NCI-H187 treated with DMSO at 0.1 percent for 48 hours (cell line): ENCODE measurements at places on chromosomes 4 and X.

GRCh38 chr4:175988511-175988910 is 77.1 kb upstream of the WDR17 start:
- DNase-seq: no peak

DNA sequence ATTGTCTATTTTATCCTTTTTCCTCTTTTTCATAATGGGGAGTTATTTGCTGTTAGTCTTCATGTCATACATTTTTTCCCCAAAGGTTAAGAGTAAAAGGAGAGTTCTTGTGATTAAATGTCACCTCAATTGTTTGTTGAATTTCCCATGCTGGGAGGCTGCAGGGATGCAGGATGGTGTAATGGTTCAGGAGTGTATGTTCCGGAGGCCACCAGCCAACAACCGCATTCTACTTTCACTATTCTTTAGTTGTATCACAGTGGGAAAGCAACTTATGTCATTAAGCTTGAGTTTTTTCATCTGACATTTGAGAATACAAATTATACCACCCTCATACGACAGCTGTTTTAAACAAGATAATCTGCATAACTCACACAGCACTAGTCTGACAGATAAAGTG is 15.4 kb downstream of the AFP start:
- DNase-seq: no peak

- DNase-seq: no peak
Measured at GRCh38 chr4:101850698-101851097, 60.2 kb downstream of the BANK1 start.

- no peak for DNase-seq
Measured at GRCh38 chr4:5676763-5677162, 31.6 kb downstream of the EVC2 start.

GRCh38 chr4:74590476-74590875 is 145.5 kb downstream of the AREG start:
- DNase-seq: no peak

GRCh38 chr4:88489100-88489761 is 32.3 kb downstream of the HERC5 start:
- no peak for DNase-seq

- no peak for DNase-seq
Measured at GRCh38 chr4:25783126-25783525, 79.7 kb downstream of the SEL1L3 start.

DNA sequence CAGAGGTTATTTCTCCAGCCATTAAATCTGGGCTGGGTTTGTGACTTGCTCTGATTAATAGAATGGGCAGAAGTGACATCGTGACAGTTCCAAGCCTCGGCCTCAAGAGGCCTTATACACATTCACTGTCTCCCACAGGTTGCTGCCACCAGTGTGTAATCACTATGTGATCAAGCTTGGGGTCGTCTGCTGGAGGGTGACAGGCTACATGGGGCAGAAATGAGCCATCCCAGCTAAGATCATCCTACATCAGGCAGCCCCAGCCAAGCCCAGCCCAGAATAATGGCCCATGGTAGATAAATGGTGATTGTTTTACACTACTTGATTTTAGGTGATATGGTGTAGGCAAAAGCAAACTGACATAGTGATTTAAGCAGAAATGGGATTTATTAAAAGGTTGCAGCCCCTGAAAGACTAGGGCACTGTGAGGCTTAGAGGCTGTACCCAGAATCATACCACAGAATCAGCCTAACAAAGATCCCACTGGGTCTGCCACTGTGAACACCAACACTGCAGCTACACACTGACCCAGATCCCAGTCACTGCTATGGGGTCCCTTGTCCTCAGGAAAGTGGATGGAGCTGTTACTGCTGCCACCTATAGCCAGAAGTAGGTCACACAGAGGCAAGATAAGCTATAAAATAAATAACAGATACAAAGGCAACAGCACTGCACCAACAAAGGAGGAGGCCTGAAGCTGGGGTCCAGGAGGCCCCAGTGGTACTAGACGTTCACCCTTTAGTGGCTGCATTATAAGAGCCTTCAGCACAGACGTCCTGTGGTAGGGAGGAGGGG is 159.6 kb upstream of the RBPJ start:
- DNase-seq: no peak

DNA sequence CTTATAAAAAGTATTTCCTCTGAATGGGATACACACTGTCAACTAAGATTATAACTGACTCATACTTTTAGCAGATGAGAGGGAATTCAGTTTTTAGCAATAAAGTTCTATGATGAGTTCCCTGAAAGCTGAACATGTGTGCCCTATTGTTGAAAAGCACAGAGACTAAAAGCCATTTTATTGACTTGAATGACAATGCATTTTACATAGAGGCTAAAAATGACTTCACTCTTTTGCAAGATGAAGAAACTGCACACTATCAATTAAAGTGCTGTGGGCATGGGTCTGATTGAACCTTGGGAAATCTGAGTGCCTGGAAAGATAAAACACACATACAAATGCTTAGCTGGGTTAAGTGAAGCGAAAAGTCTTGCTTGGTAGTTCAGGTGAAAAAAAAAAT is 633.4 kb downstream of the PDHA2 start:
- no peak for DNase-seq

DNA sequence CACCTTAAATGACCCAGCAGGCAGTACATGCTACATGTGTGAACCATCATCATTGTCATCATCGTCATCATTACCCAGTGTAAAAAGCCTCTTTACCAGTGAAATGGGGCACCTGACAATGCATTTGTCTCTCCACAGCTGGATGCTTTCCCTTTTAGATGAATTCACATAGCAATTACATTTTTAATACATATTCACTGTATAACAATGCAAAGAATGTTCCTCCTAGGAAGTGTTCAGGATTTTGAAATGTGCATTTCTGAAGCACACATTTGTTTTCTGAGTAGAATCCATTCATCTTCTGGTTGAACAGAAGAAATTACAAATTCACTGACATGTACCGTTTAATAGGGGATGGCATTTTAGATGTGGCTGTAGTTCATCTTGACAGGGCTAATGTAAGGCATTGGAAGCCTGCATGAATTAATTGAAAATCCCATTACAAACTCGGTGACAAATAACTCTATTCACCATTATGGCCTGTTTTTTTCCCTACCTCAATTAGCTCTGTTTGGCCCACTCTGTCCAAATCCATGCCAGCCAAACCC is 111.1 kb downstream of the SH3RF1 start:
- no peak for DNase-seq

- no peak for DNase-seq
Measured at GRCh38 chrX:97399400-97399799, 515.7 kb downstream of the RPA4 start.

GRCh38 chr4:73583666-73584065 is 36.6 kb downstream of the RASSF6 start:
- no peak for DNase-seq

- no peak for DNase-seq
Measured at GRCh38 chr4:181863856-181864255, 379.3 kb upstream of the TENM3 start.

DNA sequence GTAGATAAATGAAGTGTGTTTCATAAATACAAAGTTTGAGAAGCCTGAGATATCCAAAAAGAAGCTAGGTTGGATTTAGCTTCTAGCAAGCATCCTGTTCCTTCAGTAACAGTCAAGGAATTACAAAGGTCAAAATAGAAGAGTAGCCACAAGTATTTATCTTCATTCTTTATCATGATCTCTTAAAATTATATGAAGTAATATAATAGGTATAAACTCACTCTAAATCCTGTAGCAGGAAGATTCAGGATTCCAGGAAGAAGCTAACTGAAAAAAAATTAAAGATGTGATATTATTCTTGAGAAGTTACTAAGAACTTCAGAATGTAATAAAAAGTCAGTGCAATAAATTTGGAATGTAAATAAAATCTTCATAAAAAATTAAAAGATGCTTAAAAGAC is 31.1 kb upstream of the RXFP1 start:
- no peak for DNase-seq

DNA sequence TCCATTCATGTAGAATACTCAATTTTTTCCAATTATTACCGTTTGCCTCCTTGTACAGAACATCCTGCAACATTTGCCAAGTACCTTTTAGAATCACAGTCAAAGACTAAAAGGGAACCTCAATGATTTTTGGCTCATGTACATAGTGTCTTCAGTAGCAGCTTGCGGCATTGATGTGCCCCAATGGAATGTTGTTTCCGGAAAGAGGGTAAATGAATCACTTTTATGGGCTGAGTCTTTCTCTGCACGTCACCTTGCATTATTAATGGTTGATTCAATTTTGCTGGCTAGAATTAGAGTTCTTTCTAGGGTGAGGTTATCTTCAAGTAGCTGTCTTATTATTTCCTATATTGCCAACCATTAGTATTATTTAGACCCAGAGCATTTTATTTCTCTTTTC is 116.9 kb upstream of the GABRA2 start:
- DNase-seq: no peak

GRCh38 chr4:181807771-181808170 is 435.4 kb upstream of the TENM3 start:
- DNase-seq: no peak

GRCh38 chrX:16445166-16445752 is 204.7 kb upstream of the S100G start:
- peak; percentile 2 for DNase-seq
